ENCODE measurements at places on chromosomes 3 and 15.

GRCh38 chr3:129065720-129066073 is 5.1 kb downstream of the GP9 start:
- DNase-seq: no peak

- DNase-seq: peak; percentile 27
These were observed 121.3 kb downstream of the RPLP1 start for GRCh38 chr15:69573815-69574475.

GRCh38 chr3:50133283-50133615 is 21.9 kb upstream of the SEMA3F start:
- no peak for DNase-seq

DNA sequence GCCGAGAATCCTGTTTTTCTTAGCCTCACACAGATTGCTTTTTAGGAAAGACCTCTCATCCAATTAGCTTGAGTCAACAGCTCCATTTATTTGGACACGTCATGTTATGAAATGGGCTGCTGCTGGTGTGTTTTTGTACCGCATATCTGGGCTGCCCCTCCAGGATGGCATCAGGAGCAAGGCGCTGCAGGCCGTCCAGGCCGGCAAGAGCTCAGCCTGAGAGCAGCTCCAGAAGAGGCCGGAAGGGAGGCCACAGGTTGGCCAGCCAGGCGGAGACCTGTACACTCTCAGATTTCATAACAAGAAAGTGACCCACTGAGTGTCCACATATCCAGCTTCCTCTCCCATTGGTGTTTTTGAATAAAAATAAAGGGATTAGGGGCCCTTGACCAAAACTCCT is 28.3 kb downstream of the FOXL2NB start:
- no peak for DNase-seq

DNA sequence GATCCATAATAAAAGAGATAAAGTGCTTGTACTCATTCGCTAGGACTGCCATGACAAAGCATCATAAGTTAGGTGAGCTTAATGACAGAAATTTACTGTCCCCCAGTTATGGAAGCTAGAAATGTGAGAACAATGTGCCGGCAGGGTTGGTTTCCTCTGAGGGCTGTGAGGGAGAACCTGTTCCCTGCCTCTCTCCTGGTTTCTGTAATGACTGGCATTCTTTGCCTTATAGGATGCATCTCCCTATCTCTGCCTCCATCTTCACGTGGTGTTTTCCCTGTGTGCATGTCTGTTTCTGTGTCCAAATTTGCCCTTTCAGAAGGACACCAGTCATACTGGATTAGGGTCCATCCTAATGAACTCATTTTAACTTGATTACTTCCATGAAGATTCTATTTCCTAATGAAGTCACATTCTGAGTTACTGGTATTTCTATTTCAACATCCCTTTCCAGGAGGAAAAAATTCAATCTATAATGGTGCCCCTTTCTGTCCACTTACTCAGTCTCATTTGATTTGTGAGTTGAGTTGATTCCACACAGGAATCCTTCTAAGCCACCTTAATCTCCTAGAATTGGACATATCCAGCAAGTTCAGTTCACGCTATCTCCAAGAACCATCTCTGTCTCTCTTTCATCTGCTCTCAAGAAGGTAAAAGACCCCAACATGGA is 71.2 kb upstream of the LIPC start:
- no peak for DNase-seq

- no peak for DNase-seq
These were observed 245.7 kb downstream of the ZIC1 start for GRCh38 chr3:147654827-147655226.

DNA sequence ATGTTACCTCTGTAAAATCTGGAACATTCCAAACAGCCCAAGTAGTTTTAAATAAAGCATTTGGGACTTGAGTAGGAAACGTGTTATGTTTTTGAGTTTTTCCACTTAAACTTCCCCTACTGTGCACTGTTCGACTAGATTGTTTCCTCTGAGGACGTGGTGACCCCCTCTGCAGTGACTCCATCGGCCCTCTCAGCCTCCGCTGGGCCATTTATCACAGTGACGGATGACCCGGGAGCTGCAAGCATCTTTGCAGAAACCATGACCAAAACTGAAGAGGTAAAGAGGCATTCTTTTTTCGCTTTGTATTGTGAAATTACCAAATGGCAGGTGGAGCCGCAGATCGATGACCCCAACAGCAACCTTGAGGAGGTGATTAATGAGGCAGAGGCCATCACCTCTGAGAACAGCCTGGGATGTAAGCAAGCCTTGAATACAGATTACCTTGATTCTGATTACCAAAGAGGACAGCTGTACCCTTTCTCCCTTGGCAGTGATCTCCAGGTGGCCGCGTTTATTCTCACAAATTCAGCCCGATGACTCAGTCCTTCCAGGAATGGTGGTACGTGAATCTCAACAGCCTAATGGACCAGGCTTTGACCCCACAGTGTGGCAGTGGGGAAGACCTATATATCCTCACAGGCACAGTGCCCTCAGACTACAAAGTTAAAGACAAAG is 79.1 kb upstream of the FAN1 start:
- no peak for DNase-seq

GRCh38 chr3:151501171-151501922 is 40.5 kb upstream of the IGSF10 start:
- DNase-seq: no peak

DNA sequence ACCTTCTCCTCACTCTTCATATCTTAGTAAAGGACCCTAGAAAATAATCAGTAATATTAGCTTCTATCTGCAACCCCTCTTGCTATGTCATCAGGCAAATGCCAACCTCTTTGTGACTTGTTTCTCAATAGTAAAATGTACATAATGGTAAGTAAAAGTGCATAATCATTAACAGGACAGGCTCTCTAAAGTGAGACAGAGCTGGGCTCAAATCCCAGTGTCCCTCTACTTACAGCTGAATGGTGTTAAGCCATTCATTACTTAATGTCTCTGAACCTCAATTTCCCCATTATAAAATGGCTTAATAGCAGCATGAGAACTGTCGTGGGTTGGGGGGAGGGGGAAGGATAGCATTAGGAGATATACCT is 62.6 kb upstream of the ATP11B start:
- no peak for DNase-seq

DNA sequence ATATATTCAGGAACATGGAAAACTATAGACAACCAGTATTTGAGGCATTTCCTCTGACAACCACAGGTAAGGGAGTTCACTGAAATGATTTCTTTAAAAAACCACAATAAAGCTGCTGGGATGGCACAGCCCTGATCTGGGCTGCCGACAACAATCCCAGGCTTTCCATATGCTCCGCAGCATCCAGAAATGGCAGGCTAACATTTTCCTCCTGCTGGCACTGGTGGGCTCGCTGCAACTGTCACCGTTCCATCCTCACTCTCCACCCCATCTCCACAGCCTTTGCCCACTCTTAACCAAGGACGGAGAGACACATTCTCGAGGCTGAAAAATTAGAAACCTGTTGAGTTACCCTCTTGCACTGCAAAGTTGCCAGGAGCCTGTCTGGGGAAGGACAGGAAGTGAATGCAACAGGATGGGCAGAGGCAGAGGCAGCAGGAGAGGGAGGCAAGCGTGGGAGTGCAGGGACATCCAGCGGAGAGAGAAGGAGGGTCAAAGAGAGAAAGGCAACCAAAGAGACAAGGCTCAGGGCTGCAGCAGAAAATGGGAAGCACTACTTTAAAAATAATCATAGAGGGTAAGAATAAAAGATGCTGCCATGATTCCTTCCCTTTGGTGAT is 79.0 kb upstream of the ARRDC4 start:
- DNase-seq: no peak

GRCh38 chr3:61531528-61531927 is 29.8 kb upstream of the PTPRG start:
- DNase-seq: no peak

- no peak for DNase-seq
These were observed 16.8 kb upstream of the SRP14 start for GRCh38 chr15:40055576-40056293.

GRCh38 chr3:82002986-82003642 is 241.7 kb upstream of the GBE1 start:
- DNase-seq: no peak

DNA sequence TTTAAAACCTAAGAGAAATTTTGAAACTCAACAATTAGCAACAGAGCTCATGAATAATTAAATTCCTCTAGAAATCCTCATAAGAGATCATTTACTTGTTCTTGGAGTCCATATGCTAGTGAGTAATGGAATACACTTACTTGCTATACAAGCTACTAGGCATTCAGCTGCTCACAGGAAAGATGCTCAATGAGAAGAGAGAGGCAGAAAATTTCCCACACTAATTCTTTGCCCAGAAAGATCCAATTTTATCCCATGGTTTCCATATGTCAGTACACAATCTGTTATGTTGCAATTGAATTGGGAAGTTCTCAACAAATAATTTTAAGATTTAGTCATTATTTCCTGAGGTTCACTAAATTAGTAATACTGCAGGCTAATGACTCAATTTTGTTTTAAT is 310.4 kb downstream of the RYR3 start:
- DNase-seq: no peak

DNA sequence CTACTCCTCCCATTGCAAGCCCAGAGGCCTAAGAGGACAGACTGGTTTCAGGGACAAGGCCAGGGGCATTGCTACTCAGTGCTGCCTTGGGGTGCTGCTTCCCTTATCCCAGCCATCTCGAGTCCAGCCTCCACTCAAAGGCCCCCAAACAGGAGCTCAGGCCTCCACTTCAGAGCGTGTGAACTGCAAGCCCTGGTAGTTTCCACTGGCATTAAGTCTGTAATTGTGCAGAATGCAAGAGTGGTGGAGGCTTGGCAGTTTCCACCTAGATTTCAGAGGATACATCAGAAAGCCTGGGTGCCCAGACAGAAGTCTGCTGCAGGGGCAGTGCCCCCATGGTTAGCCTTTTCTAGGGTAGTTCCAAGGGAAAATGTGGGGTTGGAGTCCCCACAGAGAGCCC is 192.8 kb upstream of the ST8SIA2 start:
- no peak for DNase-seq

- no peak for DNase-seq
These were observed 60.9 kb downstream of the UMPS start for GRCh38 chr3:124791142-124791541.

- no peak for DNase-seq
These were observed 83.3 kb upstream of the IGSF10 start for GRCh38 chr3:151544164-151544548.

DNA sequence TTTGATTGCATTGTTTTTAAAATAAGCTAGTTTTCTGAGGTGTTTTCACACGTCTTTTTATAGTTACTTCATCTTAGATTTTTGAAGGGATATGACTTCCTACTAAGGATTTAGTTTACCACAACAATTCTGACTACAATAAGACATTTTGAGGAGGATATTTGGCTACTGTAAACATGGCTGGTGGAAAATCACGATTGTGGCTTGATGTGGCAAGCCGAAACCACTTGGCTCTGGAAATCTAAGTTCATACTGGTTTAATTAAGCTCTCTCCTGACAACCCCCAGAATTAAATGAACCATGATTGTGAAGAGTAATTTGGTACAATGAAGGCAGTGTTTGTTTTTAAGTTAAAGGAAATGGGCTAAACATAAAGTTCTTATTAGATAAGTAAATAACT is 30.8 kb downstream of the ST3GAL6 start:
- DNase-seq: no peak

DNA sequence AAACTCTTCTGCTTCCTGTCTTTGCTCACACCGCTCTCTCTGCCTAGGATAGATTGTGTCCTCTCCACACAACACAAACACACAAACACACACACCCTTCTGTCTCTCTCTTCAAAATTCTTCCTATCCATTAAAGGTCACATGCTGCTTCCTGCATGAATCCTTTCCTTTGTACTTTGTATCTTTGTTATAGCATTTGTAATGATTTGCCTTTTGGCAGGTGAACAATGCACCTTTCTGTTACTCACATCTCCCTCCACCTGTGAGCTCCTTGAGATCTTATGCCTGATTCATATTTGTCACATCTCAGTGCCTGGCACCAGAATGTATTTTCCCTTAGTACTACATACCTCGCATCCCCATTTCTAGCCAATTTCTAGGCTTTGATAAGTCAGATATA is 251.4 kb upstream of the UMPS start:
- no peak for DNase-seq

- DNase-seq: no peak
These were observed 301.1 kb upstream of the LRRFIP2 start for GRCh38 chr3:37475435-37475834.

GRCh38 chr15:50134524-50135024 is 15.5 kb upstream of the ATP8B4 start:
- no peak for DNase-seq

- no peak for DNase-seq
These were observed 308.5 kb downstream of the ROBO2 start for GRCh38 chr3:77348244-77348855.

DNA sequence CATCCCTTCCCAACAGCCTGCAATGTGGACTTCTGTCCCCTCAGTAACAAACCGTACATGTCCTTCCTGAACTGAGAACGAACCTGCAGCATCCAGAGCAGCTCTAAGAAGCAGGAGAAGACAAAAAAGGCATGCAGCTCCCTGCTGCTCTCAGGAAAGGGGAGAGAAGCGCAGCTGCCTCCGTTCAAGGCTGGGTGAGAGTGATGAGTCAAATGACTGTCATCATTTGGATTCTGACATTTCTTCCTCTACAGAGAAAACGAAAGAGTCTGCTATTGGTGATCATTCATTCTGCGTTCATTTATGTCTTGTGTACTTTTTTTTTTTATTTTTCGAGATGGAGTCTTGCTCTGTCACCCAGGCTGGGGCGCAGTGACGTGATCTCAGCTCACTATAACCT is 677.8 kb downstream of the FHIT start:
- DNase-seq: no peak

DNA sequence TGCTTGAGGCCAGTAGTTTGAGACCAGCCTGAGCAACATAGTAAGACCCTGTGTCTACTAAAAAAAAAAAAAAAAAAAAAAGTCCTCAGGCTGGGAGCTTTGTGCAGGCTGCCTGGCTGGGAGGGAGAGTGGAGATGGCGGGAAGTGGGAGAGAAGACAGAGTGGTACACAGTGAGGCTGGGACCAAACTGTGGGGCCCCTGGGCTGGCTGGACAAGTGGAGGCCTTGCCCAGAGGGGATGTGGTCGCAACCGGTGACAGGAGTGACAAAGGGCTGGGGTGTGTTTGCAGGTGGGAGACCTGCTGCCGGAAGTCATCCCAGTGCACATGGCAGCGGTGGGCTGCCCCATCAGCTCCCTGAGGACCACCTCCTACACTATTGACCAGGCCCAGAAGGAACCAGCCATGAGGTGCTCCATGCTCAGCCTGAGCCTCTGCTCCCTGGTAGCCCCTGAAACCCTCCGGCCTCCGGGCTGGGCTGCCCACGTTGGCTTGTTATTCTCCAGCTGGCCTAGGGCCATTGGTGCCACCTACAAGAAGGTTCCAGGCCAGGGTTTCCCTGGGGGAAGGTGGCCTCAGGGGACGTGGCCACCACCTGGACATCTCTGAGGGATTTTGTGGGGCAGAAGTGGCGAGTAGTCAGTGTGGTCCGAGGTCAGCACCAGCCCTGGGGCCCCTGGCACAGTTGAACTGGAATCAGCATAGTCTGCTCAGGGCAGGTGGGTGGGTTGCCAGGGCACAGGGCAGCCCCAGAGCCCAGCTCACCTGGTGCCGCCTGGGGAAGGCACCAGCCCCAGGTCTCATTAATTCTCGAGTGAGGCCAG is 22.7 kb downstream of the ACAA1 start:
- no peak for DNase-seq
